Activated T-cell treated with anti-CD3 and anti-CD28 coated beads, Interleukin-2, amount 50 U/mL, for 72 hours (primary cell): ENCODE measurements at places on chromosomes 6 and 20. TPM values are rescaled to one million over a fixed set of nuclear protein-coding genes. Genes with fewer than 3 reads are reported as not detected.

The SOBP gene
- 0.44 TPM for total RNA-seq

The EYS gene
- not detected for total RNA-seq

The ASIP gene
- total RNA-seq: not detected

The MOG gene
- not detected for total RNA-seq

The DDO gene
- total RNA-seq: not detected

The CGAS gene
- total RNA-seq: 20.7 TPM

The GMPR gene
- total RNA-seq: not detected

The NUP153 gene
- total RNA-seq: 59.0 TPM

The SMIM8 gene
- total RNA-seq: 14.5 TPM

The CALHM4 gene
- not detected for total RNA-seq

The ZDHHC14 gene
- 15.4 TPM for total RNA-seq

The FOXQ1 gene
- not detected for total RNA-seq

The GSTA1 gene
- not detected for total RNA-seq

The PPP1R16B gene
- 143 TPM for total RNA-seq

The DLL1 gene
- total RNA-seq: 1.7 TPM

The MUC21 gene
- total RNA-seq: not detected

The CDSN gene
- total RNA-seq: not detected

The CARMIL1 gene
- total RNA-seq: 5.0 TPM

The THBD gene
- total RNA-seq: not detected

The CCN6 gene
- 0.25 TPM for total RNA-seq

The LTB gene
- 61.8 TPM for total RNA-seq

The BPI gene
- not detected for total RNA-seq

The SMLR1 gene
- total RNA-seq: not detected

The WFDC2 gene
- 1.8 TPM for total RNA-seq

The TPBG gene
- 0.07 TPM for total RNA-seq

The GABRR1 gene
- total RNA-seq: not detected

The TRIM15 gene
- total RNA-seq: 0.84 TPM

The CRIP3 gene
- 0.82 TPM for total RNA-seq

The C4B gene
- 4.9 TPM for total RNA-seq

The MOXD1 gene
- total RNA-seq: not detected

The NKX2-4 gene
- not detected for total RNA-seq

The BPIFB1 gene
- total RNA-seq: not detected

The TNNC2 gene
- total RNA-seq: 0.49 TPM

The SNAP91 gene
- total RNA-seq: not detected

The SYNE1 gene
- total RNA-seq: 34.5 TPM

The LY6G6D gene
- total RNA-seq: not detected

The MTFR2 gene
- 34.3 TPM for total RNA-seq

The B3GAT2 gene
- not detected for total RNA-seq

The GGTLC1 gene
- not detected for total RNA-seq

The LIN28B gene
- total RNA-seq: not detected

The ULBP3 gene
- total RNA-seq: 1.1 TPM

The PERP gene
- 4.6 TPM for total RNA-seq

The MEI4 gene
- not detected for total RNA-seq

The CLDN20 gene
- not detected for total RNA-seq

The CDC40 gene
- 38.3 TPM for total RNA-seq

The PLA2G7 gene
- total RNA-seq: not detected

The MAFB gene
- total RNA-seq: 0.19 TPM

The SLC16A10 gene
- 6.5 TPM for total RNA-seq

The COQ3 gene
- total RNA-seq: 11.8 TPM

The SLC22A16 gene
- total RNA-seq: not detected

The PPIL6 gene
- 0.56 TPM for total RNA-seq

The BTNL2 gene
- not detected for total RNA-seq

The EPHA7 gene
- not detected for total RNA-seq

The PARD6B gene
- 5.0 TPM for total RNA-seq

The EIF6 gene
- total RNA-seq: 127 TPM

The ISM1 gene
- 0.58 TPM for total RNA-seq

The KCNK15 gene
- total RNA-seq: 0.63 TPM
